Posterior vena cava (tissue), 2 donors: ENCODE measurements at places on chromosomes 12 and 14.

GRCh38 chr12:93318720-93319522 is 58.8 kb upstream of the NUDT4 start:
- no peak for DNase-seq

GRCh38 chr14:38056270-38056669 is 151.4 kb upstream of the SSTR1 start:
- DNase-seq, result no peak

DNA sequence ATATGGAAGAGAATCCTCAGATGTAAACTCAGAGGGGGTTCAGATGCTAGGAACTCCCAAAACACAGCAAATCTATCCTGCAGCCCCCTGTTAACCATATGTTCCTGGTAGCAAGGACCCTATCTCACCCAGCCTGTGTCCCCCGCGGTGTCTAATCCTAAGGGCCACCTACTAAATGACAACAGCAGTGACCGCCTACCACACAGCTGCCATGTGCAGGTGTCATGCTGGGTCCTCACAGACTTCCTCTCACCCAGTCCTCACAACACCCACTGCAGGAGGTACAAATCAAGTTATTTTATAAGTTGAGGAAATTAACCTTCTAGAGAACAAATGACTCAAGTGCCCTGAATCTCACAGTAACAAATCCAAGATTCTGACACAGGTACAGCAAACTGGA is 73.9 kb downstream of the ITPK1 start:
- no peak for DNase-seq

- DNase-seq, result no peak
Measured at GRCh38 chr12:28988325-28988704, 160.8 kb upstream of the FAR2 start.
